ENCODE measurements at places on chromosomes 6 and 20. TPM values are rescaled to one million over a fixed set of nuclear protein-coding genes. Genes with fewer than 3 reads are reported as not detected.

DNA sequence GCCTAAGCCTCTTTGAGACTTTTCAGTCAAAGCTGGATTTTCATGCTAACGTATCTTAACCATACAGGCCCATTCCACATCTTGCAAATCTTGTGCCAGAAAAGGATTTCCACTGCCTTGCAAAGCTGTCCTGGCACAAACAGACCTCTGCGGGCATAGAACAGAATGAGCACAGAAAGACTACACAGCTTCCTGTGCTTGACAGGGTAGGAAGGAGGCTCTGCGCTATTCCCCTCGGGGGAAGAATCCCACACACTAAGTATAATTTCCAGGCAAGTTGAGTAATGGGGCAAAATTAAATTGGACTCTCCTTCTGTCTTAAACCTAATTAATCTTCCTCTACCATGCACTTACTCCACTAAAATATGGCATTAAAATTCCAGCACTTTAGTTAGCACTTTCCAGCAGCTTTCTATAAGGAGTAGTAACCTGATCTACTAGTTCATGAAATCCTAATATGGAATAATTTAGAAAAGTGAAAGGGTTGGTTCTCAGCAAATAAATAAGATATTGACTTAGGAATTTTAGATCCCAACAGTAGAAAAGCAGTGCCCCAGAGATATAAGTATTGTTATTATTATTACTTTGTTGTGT, 532.1 kb upstream of the JAG1 start:
- DNase-seq = no peak

NKAPL gene
- total RNA-seq = under 0.01 TPM

GRCh38 chr6:5778317-5778857, 228.3 kb downstream of the NRN1 start:
- no peak for DNase-seq

ZFAND3 gene
- 11.7 TPM for total RNA-seq

- DNase-seq = no peak
Measured at GRCh38 chr6:43142101-43142500, 29.0 kb upstream of the SRF start.

All from dermis microvascular lymphatic vessel endothelial cell (primary cell).